ENCODE measurements at places on chromosomes 6 and 20.
A peak's percentile ranks its signal among the peaks of the same experiment; 100 is the strongest.

- no peak for DNase-seq
Observed at GRCh38 chr20:32798046-32798981, 21.4 kb upstream of the MAPRE1 start.

DNA sequence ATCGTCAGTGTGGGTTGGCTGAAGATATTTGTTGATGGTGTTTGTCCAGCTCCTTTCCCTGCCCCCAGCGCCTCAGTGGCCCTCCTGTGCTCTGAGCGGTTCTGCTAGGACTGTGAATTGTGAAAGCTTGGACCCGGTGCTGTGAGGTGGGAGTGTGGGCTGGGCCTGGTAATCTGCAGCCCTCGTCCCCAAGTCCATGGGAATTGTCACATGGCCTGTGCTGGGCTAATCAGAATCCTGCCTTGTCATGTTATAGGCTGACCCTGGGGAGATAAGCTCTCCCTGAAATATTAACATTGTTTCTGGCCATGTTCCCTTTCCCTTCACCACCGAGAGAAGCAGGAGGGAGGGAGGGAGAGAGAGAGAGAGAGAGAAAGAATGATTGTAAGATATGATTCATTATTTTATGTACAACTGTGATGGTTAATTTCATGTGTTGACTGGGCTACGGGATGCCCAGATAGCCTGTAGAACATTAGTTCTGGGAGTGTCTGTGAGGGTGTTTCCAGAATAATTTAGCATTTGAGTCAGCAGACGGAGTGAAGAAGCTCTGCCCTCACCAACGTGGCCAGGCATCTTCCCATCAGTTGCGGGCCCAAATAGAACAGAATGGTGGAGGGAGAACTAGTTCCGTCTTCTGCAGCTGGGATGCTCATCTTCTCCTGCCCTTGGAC, 62.4 kb downstream of the TFAP2C start:
- DNase-seq: no peak

- no peak for DNase-seq
Observed at GRCh38 chr6:13709689-13710551, 1.7 kb downstream of the RANBP9 start.

DNA sequence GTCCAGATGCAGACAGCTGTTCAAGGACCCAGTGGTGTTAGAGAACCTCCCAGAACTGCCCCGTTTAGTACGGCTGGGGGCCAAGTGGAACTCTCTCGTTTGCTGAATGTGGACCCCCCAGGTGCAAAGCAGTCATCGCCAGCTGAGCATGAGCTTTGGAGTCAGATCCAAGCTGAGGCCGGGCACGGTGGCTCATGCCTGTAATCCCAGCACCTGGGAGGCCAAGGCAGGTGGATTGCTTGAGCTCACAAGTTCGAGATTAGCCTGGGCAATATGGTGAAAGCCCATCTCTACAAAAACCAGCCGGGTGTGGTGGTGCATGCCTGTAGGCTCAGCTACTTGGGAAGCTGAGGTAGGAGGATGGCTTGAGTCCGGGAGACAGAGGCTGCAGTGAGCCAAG, 29.7 kb downstream of the FOXC1 start:
- no peak for DNase-seq

DNA sequence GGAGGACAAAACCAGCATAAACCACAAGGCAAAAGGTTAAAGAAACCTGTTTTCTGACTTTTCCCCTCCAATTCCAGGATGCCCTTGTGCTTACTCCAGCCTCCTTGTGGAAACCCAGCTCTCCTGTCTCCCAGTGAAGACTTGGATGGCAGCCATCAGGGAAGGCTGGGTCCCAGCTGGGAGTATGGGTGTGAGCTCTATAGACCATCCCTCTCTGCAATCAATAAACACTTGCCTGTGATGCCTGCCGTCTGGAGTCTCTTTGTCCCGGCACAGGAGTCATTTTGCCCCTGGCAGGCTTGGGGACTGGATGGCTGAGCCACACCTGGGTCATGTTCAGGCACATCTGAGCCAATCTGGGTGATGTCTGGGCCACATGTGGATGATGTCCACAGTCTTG, 26.6 kb downstream of the BPIFB1 start:
- no peak for DNase-seq

DNA sequence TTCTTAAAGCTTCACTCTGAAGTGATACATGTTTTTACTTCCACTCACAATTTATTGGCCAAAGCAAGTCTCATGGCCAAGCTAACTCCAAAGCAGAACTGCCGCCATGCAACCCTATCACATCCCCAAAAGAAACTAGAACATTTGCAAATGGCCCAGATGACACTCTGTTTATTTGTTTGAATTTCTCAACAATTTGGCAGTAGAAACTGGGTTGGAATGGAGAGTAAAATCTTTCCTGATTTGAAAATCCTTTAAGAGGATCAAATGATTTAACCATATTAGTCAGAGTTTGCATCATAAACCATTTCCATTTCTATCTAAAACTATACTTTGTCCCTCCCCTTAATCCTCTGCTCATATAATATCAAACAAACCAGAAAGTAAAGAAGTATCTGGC, 39.1 kb upstream of the E2F3 start:
- DNase-seq: no peak

- no peak for DNase-seq
Observed at GRCh38 chr6:163667372-163668060, 253.0 kb downstream of the QKI start.

- DNase-seq: peak; percentile 69
Observed at GRCh38 chr20:21323640-21324039, 20.5 kb downstream of the XRN2 start.

- no peak for DNase-seq
Observed at GRCh38 chr6:1208876-1209275, 103.0 kb upstream of the FOXQ1 start.

GRCh38 chr6:137731600-137731959, 135.5 kb upstream of the TNFAIP3 start:
- no peak for DNase-seq

DNA sequence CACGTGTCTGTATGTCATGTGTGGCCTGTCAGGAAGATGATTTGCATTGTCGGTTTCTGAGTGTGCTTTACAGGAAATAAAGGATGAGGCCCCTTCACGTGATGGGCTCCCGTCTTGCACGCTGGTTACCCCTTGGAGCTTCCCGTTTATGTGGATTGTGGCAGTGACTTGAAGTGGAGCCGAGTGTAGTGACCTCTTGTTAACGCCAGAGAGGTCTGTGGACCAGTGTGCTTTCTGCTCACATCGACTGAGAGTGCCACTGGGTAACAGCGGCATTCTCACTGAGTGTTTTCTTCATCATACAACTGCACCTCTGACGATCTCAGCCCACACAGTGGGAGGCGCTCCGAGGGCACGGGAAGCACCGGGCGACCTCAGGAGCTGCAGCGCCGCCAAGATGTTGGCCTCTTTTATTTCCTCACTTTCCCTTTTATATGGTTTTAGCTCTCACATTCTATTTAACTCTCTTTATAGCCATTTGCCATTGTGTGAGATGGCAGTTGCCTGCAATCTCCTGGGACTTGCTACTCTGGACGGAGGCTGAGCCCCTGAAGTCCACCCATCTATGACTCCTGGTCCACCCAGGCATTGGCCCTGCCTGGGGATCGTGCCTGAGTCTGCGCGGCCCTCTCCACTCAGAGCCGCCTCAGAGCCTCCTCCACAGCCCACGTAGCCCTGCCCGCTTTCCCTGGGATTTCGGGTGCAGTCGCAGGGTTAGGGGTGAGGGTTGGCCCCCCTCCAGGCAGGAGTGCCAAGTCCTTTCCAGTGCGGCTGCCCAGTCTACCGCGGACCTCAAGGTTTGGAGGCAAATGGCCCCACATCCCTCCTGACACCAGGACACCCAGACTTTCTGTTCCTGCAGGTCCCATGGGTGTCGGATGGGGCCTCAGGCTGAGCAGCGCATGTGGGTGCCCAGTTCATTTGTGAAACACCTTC, 238.9 kb downstream of the ERMARD start:
- DNase-seq: no peak

GRCh38 chr6:124772733-124773319, 189.4 kb upstream of the RNF217 start:
- no peak for DNase-seq

DNA sequence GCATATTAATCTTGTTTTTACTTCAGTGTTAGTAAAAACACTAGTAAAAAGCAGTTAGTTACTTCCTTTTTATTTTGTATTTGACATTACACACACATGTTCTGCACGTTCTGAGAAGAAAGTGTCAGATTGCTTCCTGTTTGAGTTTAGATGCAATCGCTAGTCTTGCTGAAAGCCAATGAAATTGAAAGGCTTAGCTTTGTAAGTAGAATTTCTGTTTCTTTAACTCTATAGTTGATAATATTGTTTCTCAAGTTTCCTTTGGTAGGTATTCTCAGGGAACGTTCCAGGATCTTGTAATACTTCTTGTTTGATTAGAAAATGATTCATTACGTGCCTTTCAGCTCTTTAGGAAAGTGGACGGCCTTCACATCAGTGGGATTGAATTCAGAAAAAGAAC, 55.0 kb downstream of the CDKAL1 start:
- no peak for DNase-seq

- DNase-seq: no peak
Observed at GRCh38 chr6:108123946-108124345, 41.9 kb upstream of the NR2E1 start.

GRCh38 chr20:21433329-21433890, 36.1 kb upstream of the NKX2-4 start:
- DNase-seq: peak; percentile 18

- DNase-seq: no peak
Observed at GRCh38 chr20:19277381-19277780, 64.9 kb downstream of the SLC24A3 start.

DNA sequence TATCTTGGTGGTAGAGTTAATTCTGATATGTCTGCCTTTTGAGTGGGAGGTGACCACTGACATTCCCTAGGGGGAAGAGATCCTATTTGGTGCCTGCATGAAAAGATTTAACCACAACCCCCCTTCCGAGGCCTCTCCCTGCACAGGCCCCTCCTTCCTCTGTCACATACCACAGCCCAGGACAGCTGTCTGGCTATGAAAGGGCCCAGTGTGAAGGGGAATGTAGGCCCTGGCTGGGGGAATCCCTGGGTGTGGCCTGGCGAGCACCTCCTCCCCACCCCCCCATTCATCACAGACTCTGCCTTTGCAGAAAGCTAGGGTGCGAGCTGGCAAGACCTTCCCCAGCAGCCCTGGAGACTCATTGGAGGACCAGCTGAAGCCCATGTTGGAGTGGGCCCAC, 27.4 kb upstream of the MAPRE1 start:
- no peak for DNase-seq

DNA sequence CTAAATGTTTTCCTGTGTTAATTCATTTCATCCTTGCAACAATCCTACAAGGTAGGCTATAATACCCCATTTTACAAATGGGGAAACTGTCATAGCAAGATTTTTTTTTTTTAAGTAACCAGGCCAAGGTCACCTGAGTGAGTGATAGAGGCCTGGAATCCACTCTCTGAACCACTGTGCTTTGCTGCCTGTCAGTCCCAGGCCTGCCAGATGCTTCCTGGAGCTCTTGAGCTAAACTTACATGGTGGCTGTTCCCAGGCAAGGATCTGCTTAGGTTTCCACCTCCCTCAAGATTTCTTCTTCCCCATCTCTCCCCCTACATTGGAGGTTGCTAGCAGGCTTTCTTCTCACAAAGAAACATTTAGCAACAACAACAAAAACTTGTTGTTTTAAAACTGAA, 32.7 kb upstream of the RNF8 start:
- DNase-seq: no peak

All from SW 1271 (cell line).